GM13977 (cell line): ENCODE measurements at places on chromosomes 2 and 18.
A peak's percentile ranks its signal among the peaks of the same experiment; 100 is the strongest.

DNA sequence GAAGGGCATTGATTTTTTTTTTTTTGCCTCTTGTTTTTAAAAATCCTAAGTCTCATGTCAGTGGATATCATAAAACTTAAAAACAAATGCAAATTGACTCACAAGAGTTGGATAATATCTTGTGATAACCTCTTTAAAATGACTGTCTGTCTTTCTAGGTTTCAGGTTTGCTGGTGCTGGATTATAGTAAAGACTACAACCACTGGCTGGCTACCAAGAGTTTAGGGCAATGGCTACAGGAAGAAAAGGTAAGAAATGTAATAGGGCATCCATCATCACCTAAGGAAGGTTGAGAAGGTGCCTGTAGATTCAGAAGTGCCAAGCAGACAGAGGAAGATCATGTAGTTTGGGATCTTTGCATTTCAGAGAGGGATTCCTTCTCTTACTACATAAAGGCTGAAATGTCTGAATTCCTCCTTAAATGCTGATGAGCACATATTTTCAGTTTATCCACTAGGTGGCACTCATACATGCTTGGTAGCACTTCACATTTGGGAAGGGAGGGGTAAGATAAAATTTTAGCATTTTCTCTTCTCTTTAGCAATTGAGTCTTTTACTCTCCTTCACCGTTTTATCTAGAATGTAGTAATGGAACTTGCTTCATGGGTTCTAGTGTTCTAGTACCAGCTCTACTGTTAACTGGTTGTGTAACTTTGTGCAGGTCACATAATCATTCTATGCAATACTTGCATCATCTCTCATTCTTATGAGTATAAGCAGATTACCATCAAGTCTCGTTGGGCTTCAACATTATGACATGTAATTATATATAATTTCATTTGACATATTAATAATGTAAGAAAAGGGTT lies 21.1 kb downstream of the CPS1 start:
- peak; percentile 24 for DNase-seq

DNA sequence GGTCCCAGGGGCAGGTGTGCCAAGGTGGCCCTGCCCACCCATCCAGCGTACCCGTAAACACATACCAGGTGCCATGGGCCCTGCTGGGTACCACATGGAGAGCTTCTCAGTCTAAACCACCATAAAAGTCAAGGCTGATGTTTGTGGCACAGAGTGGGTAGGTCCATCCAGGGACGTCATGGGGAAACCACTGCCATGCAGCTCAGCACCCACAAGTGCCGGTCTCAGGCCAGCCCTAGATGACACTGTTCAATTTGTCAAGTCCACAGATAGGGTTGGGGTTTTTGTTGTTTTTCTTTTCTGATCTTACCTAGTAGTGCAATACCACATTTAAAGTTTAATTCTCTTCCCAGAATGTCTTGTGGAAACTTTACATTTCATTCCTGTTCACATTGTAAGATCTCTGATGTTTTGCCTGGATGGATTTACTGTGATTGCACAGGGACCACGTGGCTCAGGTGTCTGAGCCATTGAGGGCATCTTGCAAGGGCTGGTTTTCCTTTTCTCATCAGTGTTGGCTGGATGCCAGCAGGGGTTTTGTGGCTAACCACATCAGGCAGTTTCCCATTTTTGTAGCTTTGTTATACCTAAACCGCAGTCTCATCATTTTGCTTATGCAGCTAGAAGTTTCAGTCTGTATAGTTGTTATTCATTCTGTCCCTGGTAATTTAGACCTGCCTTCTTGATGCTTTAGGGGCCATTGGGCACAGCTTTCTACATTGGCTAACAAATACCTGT lies 64.7 kb downstream of the STK25 start:
- DNase-seq = peak; percentile 66

DNA sequence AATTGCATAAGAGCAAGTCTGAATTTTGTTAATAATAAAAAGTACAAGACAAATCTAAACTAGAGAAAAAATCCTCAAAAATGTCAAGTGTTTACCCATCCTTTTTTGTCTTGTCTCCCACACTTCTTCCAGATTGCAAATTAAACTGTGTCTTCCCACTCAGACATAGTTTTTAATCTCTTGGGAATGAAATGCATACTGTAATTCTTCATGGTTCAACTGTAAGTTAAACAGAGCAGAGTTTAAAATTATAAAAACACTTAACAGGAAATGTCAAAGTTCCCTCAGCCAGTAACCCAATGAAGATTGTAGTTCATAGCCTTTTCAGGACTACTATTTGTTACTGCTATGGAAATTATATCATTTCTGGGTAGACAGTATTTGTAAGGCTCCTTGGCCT lies 171.8 kb downstream of the UBE2E3 start:
- DNase-seq = no peak

- peak; percentile 39 for DNase-seq
Measured at GRCh38 chr2:183248866-183249567, 124.8 kb downstream of the NUP35 start.

GRCh38 chr2:9508931-9509330 lies 34.6 kb downstream of the IAH1 start:
- no peak for DNase-seq

DNA sequence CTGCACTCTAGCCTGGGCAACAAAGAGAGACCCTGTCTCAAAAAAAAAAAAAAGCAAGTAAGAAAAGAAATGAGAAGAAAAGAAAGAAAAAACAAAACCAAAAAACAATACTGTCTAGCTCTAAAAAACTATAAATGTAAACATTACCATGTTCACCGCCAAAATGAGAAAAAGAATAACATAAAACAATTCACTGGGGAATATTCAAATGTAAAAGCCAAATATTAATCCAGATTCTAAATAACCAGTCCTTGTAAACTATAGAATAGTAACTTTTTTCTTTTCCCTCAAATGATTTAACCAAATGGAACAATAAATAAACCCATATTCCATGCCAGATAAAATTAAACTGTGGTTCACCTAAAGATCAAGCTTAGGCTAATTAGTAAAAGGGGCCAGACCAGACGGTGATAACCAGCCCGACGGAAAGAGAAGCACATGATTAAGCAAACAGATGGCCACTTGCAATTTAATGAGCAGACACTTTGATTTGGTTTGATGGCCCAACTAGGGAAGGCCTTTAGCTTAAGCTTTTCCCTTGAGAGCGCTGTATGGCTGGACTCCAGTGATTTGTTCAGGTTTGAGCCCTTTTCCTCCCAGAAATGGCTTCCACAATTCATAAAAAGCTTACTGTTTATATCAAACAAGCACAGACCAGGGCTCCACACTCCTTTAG lies 39.4 kb upstream of the ZNF397 start:
- DNase-seq = no peak

DNA sequence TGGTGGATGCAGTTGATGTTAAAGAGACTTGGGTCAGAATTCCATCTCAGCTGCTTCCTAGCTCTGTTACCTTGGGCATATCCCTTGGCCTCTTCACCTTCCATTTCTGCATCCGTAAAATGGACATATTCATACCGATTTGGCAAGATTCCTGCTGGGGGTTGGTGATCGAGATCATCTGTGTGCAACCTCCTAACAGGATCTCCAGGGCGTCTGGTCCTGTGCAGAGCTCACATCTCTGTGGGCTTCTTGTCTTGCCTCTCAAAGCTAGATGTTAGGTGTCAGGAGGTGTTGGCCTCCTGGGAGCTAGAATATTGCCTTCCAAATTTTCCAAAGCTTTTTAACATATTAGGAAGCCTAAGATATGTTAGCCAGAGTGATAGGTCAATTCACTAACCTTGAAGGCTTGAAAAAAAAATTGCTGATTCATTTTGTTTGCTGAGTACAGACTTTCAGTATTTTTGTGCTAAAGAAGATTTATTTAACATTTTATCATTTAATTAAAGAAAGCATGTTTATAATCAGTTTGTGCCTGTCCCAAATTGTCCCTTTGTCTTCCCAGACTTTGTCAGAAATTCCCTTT lies 69.7 kb upstream of the ZNF516 start:
- DNase-seq = no peak

DNA sequence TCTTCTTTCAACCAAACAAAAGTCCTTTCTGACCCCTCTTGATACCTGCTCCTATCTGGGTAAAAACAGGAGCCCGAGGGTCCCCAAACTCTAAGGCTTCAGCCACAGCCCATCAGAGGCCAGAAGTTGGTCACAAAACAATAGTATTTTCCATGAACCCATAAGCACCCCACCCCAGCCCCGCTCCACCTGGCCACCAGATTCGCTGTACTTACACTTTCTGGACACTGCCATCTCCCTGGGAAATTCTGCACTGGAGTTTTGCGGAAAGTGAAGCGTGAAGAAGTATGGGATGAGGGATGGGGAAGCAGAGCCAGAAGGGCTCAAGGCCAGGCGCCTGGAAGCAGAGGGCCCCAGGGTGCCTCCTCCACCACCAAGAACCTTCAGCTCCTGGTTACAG lies 5.2 kb upstream of the RUFY4 start:
- no peak for DNase-seq

GRCh38 chr18:58321986-58322385 lies 278.0 kb downstream of the NEDD4L start:
- DNase-seq = peak; percentile 75

DNA sequence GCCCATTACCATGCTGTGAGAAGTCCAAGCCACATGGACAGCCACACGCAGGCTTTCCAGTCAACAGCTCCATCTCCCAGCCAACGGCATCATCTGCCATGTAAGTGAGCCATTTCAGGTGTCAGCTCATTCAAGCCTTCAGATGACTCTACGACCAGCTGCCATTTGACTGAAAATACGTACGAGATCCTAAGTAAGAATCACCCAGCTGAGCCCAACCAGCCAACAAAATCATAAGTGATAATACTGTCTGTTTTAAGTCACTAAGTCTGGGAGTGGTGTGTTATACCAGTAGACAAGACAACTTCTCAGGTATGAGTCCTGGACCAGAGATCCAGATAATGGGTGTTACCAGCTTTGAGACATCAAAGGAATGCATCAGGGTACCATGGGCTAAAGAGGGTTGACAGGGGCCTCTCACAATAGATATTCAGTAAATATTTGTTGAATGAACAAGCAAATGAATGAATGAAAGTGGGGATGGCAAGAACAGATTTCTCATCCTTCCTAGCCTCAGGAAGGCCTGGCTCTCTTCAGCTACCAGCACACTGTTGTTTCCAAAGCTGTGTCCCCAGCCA lies 52.9 kb upstream of the CTIF start:
- no peak for DNase-seq

- DNase-seq = no peak
Measured at GRCh38 chr2:50415392-50415791, 616.5 kb downstream of the NRXN1 start.

DNA sequence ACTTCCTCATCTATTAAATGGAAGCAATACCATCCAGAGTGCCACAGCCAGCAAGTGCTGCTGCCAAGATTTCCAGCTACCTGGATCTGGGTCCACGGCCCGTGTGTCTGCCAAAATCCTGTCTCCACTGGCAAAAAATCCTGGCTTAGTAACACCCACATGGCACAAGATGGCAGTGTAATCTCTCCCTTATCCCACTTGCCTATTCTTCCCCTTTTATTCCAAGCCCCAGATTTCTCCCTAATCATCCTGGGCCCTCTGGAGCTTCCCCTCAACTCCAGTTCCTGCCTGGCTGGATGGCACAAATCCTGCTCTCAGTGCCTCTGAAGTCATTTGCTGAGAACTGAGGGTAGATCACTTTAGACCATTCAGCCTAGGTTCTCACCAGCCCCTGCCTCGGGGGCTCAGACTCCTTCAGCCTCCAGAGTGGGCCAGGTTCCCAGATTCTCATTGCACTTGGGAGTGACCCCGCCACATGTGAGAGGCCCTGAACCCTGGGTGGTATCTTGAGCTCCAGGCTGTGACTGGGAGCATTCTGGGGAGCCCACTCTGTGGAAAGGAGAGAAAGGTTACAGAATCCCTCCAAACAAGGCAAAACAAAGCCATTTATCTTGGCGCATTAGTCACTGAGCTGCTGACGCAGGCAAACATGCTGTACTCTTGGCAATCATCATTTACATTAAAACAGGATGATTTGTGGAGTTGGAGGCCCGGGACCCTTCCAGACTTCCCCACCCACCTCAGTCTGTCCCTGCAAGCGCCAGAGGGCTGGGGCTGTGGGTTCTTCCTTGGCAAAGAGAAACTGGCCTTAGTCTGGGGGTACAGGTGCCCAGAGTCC lies 325.8 kb downstream of the DYSF start:
- DNase-seq = no peak

DNA sequence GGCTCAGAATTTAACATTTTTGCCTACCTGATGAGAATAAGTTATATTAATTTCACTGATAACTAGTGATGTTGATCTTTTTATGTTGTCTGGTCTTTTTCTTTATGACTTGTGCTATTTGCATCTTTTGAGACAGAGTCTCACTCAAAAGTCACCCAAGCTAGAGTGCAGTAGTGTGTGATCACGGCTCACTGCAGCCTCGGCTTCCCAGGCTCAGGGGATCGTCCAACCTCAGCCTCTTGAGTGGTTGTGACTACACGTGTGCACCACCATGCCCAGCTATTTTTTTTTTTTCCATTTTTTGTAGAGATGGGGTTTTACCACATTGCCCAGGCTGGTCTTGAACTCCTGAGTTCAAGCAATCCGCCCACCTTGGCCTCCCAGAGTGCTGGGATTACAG lies 7.5 kb downstream of the SMCHD1 start:
- DNase-seq = no peak

- DNase-seq = no peak
Measured at GRCh38 chr2:85089585-85089984, 43.6 kb upstream of the TCF7L1 start.

- DNase-seq = no peak
Measured at GRCh38 chr2:17638196-17638743, 97.8 kb downstream of the VSNL1 start.

DNA sequence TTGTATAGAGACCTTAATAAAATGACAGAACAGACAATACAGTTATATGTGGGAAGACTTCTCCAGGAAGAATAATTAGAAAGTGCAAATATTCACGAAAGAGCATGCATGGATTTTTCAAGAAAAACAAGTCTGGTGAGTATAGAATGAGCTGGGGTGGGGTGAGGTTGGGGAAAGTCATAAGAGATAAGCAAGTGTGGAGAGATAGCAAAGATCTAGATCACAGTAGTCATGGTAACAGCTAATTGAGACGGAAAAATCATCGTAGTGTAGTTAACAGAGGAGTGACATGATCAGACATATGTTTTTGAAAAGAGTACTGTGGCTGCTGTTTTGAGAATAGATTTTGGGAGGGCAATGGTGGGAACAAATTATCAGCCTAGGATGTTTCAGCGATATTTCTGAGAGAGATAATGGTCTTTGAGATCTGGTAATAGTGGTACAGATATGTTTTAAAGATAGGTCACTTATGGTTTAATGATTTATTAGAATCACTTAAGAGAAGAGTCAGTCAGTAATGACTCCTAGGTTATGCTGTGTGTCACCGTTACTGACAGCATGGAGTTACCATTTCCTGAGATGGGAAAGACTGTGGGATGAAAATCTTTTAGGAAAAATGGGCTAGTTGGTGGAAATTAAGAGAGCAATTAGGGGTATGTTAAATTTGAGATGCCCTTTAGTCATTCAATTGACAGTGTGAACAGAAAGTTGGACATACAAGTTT lies 248.5 kb upstream of the SLC8A1 start:
- no peak for DNase-seq

- no peak for DNase-seq
Measured at GRCh38 chr18:8807488-8807805, 102.1 kb downstream of the MTCL1 start.

DNA sequence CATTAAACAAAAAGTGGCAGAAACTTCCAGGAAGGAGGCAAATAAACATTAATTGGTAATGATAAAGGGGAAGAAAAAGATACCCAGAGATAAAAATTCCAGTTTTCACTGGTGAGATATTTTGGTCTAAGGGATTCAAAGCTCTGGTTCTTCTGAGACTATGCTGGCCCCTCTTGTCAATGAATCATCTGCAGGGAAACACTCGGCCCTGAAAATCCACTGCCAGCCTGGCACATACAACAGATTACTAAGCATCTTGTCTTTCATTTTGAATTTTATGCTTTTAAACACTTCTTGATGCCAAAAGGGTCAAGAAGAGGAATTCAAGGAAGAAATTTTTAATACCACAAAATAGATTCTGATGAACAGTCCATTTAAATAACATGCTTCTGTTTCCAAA lies 1603.8 kb upstream of the ZEB2 start:
- no peak for DNase-seq
